GF-D8 (cell line): ENCODE measurements at places on chromosomes 7 and 10.
A peak's percentile ranks its signal among the peaks of the same experiment; 100 is the strongest.

- no peak for DNase-seq
These were observed 11.8 kb downstream of the SFXN2 start for GRCh38 chr10:102726274-102726673.

DNA sequence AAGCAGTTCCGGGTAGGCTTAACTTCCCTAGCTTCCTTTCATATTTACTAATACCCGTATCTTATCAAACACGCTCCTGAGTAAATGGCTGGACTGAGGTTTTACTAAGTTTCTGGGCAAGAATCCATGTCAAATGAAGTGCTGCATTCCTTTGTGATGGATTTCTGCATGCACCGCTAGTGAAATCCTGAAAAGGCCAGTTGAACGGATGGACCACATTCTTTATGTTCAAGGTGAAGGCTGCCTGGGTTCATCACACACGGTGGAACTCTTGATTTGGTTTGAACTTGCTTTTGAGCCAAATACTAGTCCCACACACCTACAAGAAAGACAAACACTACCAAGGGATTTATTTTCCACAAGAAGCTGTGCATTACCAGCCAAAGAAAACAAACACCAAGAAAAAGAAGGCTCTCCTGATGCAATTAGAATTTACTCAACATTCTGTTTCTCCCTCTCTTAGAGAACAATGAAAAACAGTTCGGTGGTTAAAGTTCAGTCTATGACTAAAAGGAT lies 255.0 kb upstream of the SEMA3C start:
- no peak for DNase-seq

GRCh38 chr10:86343761-86344160 lies 22.8 kb downstream of the GRID1 start:
- no peak for DNase-seq

- no peak for DNase-seq
These were observed 34.7 kb downstream of the SPDYE6 start for GRCh38 chr7:102321351-102322201.

DNA sequence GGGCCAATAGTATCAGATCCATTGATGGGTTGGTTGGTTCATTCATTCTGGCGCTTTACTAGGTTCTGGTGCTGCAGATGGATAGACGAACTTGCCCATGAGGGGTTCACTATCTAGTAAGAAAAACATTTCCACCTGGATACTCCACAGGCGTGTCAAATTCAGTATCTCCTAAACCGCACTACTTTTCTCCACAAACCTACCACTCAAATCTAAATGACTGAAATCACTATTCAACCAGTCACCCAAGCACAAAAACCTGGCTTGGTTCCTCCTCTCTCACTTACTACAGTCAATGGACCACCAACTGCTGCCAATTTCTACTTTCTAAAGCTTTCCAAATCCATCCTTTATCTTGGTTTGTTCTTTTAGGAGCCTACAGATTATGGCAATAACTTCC lies 572 bp downstream of the AGK start:
- no peak for DNase-seq

GRCh38 chr10:124285587-124286527 lies 132.9 kb downstream of the OAT start:
- DNase-seq: no peak

GRCh38 chr7:125427676-125428075 lies 498.1 kb upstream of the POT1 start:
- DNase-seq: no peak

- no peak for DNase-seq
These were observed 97.7 kb upstream of the CDCA7L start for GRCh38 chr7:22043367-22043766.

- DNase-seq: peak; percentile 39
These were observed 96.4 kb downstream of the CCSER2 start for GRCh38 chr10:84424731-84425167.

GRCh38 chr10:124688889-124689670 lies 55.1 kb downstream of the FAM53B start:
- no peak for DNase-seq

- DNase-seq: no peak
These were observed 43.1 kb downstream of the KLF6 start for GRCh38 chr10:3741688-3742461.

DNA sequence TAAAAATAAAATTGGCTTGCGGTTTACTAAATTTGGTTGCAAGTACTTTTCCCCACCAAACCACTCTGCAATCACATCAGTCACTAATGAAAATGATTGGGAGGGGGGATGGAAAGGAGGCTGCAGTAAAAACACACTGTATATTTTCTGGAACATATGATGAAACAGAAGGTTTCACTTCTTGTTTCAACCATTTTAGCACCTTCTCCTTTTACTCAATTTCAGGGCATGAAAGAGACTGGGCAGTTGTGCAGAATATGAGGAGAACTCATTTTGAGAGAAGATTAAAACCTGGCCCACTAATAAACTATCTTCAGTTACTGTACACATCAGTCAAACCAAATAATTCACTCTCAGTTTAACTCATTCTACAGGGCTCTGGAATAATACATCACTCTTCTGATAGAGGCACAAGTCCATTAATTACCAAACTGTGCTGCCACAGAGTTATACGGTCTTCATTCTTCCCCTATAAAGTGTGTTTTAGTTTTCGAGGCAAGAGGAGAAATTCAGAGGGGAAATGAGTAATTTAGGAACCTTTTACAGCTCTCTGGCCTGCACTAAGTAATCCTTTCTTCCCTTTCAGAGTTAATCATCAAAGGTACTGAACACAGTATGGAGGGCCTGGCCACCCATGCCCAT lies 25.5 kb downstream of the JAZF1 start:
- DNase-seq: peak; percentile 35

GRCh38 chr7:102412548-102412947 lies 16.4 kb downstream of the PRKRIP1 start:
- no peak for DNase-seq

DNA sequence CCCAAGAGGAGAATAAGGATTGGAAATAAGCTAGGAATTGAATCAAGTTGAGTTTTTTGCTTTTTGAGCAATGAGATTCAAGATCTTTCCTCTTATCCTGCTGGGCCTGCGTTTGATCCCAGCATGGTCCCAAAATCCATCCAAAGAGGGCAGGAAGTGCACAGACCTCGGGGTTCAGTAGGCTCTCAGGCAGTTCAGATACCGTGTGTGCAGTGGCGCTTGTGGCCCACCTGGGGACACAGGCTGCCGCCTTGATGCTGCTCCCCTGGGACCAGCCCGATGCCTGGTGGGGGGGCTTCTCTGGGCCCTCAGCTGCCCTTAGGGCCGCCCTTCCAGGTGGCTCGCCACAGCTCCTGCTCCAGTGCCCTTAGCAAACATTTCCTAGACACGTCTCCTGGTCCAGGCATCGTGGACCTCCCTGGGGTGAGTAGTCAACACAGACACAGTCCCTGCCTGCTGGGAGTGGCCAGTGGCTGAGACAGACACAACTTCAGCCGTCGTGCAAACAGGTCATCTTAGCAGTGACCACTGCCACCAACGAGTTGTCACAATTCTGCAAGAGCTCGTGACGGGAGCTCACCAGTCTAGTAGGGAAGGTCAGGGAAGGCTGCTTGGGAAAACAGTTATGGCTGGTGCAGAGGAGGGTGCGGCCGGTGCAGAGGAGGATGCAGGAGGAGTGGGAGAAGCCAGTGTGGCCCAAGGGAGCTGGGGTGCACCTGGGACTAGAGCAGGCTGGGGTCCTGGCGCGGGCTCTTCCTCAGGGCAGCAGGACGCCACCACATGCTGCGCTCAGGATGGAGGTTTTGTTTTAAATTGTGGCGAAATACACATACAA lies 21.7 kb upstream of the JAKMIP3 start:
- DNase-seq: no peak

- DNase-seq: no peak
These were observed 65.1 kb downstream of the SFMBT2 start for GRCh38 chr10:7345717-7346116.

- no peak for DNase-seq
These were observed 122.7 kb downstream of the SFMBT2 start for GRCh38 chr10:7288060-7288690.

GRCh38 chr7:106062006-106062405 lies 50.1 kb downstream of the SYPL1 start:
- no peak for DNase-seq

DNA sequence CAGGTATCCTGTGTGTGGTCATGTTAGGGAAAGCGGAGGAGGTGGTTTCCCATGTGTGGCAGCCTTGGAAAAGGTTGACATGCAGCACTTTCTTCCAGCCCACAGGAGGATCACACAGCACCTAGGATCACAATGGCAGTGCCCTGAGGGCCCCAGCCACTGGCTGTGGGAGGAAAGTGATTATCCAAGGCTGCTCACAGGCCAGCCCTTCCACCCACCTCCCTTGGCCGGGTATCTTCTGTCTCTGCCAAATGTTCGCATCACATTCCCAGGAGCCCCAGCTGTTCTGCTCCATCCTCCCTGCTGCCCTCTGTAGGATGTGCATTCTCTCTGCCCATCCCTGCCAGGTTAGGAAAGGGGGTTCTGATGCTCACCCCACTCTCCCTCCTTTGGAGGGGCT lies 2.5 kb upstream of the MLXIPL start:
- no peak for DNase-seq

DNA sequence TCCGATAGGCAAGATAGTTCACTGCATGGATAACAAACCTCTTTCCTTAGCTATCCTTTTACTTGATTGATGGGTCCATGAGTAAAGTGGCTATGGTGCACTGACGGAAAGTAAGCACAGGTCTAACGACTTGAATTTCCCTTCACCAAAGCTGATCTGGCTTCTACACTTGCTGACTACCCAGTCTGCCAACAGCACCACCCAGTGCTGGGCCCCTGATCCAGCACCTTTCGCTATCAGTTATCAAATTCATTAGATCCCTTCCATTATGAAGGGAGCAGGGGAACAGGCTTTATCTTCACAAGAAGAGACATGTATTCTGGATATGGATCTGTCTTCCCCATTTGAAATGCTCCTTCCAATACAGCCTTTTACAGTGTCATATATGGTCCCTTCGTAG lies 855.9 kb downstream of the GRID1 start:
- DNase-seq: no peak

GRCh38 chr7:120550494-120551048 lies 277.6 kb downstream of the KCND2 start:
- DNase-seq: peak; percentile 47

GRCh38 chr7:135480966-135481597 lies 28.8 kb downstream of the CNOT4 start:
- peak; percentile 82 for DNase-seq

DNA sequence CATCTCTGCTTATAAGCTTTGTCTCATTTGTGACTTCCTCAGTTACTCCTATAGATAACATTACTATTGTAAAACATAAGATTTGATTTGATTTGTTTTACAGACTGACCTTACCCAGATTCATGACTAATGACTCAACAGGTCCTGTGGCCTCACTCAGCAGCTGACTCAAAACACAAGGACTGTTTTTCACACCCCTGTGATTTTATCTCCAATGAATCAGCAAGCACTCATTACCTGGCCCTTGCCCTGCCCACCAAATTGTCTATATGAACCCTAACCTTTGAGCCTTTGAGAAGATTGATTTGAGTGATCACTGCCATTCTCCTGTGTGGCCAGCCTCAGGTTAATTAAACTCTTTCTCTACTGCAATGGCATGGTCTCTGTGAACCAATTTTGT lies 1064.6 kb upstream of the LRRTM3 start:
- DNase-seq: no peak

GRCh38 chr7:141288626-141289025 lies 214.8 kb downstream of the TMEM178B start:
- DNase-seq: no peak

GRCh38 chr7:87609916-87610315 lies 9.2 kb upstream of the ABCB1 start:
- DNase-seq: no peak

GRCh38 chr7:50665403-50666123 lies 100.4 kb upstream of the DDC start:
- no peak for DNase-seq

GRCh38 chr7:130500463-130500862 lies 8.6 kb downstream of the MEST start:
- no peak for DNase-seq

GRCh38 chr10:59517996-59518395 lies 155.6 kb upstream of the FAM13C start:
- DNase-seq: no peak

GRCh38 chr7:106692450-106693051 lies 31.6 kb upstream of the CCDC71L start:
- DNase-seq: no peak

- DNase-seq: no peak
These were observed 39.9 kb downstream of the CALML3 start for GRCh38 chr10:5564537-5565204.

- DNase-seq: no peak
These were observed 334.8 kb downstream of the WDR11 start for GRCh38 chr10:121185816-121186455.

DNA sequence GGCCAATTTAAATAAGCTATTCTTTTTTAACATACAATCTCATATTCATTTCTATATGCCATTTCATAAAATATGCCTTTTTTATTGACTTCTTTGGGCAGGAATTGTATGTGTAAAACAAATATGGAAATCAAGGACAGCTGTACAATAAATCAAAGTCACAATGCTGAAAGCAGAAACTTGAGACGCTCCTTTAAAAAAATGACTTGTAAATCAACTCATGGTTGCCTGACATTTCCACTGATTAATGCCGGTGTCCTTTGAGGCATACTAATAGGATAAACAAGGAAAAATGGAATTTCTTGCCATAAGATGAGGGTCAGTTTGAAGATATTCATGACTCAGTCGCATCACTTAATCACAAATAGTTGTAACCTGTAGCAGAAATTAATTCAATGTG lies 247.4 kb upstream of the TEX47 start:
- no peak for DNase-seq

GRCh38 chr7:42315103-42315502 lies 78.1 kb upstream of the GLI3 start:
- no peak for DNase-seq

DNA sequence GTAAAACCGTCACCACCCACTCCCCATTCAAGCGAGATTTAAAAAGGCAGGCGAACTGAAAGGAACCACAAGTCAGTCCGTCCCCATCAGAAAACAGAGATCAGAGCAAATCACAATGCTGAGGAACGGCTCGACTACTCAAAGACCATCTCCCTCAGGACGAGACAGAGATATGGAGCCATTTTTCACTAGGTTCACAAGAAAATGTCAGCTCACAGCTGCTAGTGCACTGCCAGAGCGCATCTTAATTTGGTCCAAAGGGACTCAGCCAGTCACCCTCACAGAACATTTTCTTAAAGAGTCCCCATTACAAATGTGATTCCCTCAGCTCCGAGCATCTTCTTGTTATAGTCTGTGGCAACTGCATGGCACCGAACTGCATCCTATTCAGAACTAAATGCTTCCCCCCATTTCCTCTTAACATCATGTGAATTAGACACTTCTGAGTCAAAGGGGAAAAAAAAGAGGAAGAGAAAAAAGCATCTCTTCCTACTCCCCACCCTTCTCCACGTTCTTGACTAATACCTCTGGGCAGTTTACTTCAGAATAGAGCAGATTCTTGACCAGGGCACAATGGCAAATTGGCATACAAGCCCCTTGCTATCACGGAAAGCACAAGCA lies 683.9 kb downstream of the MAGI2 start:
- DNase-seq: no peak

GRCh38 chr7:115078386-115078785 lies 156.5 kb downstream of the MDFIC start:
- DNase-seq: no peak

- DNase-seq: peak; percentile 75
These were observed 29.8 kb upstream of the PURB start for GRCh38 chr7:44914992-44915607.
